ENCODE measurements at places on chromosomes 1 and 21.

DNA sequence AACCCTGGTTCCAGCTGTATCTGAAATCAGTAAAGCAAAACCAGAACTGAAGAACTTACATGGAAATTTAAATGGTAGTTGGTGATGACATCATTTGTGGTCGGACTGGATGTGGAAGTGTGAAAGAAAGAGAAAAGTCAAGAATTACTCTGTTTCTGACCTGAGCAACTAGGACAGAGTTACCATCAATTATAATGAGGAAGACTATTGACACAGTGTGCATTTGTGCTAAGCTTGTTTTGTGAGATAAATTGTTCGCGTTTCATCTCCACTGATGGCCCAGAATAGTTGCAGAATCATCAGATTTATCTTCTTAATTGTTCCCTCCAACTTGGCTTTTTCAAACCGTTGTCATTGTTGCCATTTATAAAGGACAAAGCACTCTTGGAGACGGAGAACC, 410.6 kb upstream of the DEPDC1 start:
- no peak for DNase-seq

GRCh38 chr1:9369964-9370788, 77.5 kb downstream of the SPSB1 start:
- DNase-seq = no peak

GRCh38 chr21:45153358-45154318, 79.3 kb downstream of the ADARB1 start:
- DNase-seq = no peak

- DNase-seq = no peak
Observed at GRCh38 chr1:182587666-182588499, 1.2 kb downstream of the RNASEL start.
